NCI-H748 treated with DMSO at 0.1 percent for 48 hours (cell line): ENCODE measurements at places on chromosomes 13 and 19.

DNA sequence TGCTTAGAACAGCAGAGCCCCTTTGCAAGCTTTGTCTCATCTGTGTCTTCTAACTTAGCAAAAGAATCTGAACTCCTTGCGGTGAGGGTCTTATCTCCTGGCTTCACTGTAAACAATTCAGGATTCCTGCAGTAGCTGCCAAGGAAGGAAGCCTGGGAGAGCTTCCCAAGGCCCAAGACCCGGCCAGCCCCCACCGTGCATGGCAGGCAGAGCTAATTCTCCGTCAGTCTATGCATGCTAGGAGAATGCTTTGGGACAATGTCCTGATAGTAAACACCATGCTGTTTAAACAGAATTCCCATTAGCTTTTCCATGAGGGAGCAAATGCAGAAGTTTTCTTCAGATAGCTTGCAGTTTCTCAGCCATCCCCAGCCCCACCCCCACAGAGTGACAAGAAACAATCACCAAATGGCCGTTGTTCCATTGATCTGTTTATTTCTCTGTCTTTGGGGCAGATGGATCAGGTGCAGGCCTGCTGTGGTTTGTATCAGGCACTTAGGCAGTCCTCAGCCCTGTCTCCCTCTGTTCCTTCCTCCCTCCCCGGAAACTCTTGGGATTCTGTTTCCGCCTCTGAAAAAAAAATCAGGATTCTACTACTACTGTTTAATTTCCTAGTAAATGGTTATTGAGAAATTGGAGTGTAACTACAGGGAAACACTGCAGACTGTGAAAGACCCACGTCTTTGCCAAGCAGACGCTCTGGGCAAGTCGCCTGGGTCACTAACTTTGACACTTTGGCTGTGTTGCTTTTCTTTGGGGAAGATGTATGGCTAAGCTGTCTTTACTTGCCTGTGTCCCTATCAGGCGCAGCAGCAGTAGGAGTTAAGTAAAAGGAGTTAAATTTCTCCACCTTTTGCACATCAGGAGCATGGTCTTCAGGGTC lies 40.7 kb upstream of the SPATA13 start:
- no peak for DNase-seq

DNA sequence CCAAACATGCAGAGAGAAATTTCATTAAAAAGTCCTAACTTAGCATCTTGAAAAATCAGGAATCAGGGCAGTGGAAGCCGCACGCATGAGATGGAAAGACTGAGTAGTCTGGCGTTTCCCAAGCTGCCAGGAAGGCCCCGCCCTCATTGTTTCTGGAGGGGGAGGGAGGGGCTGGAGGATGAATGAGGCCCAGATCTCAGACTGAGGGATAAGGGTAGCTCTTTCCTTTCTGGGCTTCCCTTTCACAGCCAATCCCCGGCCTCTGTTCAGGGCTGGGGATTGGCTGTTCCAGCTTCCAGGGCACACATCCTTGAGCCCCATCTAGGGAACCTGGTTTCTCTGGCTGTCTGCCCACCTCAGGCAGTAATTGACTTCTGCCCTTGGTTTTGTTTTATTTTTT lies 7.3 kb downstream of the C19orf53 start:
- no peak for DNase-seq

DNA sequence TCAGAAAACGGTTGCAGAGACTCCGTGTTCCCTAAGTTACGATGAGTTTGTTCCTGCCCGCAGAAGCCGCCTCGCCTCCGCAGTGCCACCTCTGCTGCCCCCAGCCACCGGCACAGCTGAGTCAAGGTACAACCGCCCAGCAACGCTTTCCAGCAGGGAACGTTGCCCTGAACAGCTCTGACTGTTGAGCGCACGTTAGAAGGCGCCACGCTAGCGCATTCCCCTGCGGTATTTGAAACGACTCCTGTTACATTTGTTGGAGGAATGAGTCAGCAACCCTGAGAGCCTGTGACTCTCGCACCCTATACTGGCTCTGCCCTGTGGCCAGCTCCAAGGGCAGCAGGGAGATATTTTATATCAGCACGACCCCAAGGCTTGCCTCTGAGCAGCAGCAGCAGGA lies 302.8 kb downstream of the TEX29 start:
- DNase-seq = no peak

GRCh38 chr13:41008349-41008980 lies 10.7 kb downstream of the ELF1 start:
- no peak for DNase-seq

DNA sequence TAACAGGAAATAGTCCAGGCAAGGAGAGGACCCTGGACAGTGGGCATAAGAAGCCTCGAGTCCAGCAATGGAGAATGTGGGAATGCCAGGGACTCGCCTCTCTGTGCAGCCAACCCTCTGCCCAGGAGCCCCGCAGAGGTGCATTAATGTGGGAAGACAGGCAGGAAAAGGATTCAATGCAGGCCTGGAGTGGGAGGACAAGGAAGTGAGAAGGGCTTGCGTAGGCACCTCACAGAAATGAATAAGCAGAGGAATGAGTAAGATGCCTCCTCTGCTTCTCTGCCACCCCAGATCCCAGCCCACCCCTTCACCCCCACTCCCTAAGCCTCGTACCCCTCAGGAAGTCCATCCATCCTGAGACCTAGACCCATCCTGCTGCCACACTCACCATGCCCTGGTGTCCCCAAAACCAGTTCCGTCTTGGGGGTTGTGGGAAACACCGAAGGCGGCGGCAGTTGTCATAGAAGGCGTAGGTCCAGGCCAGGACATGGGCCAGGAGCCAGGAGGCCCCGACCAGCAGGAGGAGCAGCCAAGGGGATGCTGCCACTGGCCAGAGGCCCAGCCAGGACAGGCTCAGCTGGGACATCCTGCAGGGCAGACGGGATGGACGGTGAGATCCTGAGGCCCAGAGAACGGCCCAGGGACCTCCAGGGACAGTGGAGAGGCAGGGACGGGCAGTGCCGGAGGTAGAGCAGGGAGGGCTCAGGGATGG lies 692 bp downstream of the CYP4F2 start:
- DNase-seq = no peak

DNA sequence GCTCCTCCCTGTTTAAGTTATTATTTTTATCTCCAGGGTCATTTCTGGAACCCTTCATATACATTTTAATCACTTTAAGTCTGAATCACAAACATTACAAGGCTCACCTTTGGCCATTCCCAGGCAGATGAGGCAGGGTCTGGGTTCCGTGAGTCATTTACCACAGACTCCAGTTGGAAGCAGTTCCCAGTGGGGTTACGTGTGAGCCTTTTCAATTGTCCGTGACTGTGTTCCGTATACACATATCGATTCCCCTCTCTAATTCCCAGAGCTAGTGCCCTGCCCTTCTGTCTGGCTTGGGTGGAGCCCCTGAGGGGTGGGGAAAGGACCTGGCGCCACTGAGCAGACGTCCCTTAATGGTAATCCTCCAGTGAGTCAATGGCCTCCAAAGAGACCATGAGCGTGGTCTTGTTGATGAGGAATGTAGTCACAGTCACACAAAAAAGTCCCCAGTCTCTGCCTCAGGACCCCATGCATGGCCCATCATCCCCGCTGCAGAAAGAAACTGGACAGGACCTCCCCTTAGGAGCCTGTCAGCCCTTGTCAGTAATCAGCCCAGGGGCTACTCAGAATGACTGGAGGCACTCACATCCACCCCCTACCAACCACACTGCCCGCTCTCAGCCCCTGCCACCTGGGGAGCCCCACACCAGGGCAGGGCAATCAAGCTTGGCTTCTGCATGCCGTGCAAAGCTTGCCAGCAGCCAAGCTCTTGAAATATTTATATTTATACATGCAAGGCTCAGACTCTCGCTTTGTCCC lies 144.4 kb downstream of the ZIC5 start:
- no peak for DNase-seq

DNA sequence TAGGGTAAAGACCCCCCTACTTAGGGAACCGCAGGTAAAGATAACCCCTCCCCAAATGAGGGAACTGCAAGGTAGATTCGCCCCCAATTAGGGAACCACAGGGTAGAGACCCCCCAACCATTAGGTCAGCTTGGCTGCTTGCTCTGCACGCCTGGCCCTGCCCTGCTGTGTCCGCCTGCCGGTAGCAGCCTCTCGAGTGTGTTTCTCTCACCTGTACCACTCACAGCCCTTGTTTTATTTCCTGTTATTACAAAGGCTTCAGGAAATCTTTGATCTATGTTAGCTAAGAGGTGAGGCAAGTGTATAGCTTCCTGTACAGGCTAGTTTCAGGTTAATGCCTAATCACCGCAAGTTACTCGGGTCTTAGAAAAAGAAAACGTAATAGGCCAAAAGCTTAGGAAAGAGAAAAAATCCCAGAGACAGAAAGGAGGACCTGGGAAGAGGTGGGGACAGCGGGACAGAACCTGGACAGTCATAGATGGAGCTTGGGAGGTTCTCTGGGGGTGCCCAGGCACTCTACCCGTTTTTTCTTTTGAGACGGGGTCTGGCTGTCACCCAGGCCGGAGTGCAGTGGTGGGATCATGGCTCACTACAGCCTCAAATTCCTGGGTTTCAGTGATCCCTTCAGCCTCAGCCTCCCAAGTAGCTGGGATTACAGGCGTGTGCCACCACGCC lies 23.1 kb upstream of the EIF3G start:
- no peak for DNase-seq

GRCh38 chr13:73608157-73608516 lies 526.1 kb downstream of the KLF12 start:
- peak; percentile 97 for DNase-seq

GRCh38 chr19:54431255-54431838 lies 16.1 kb downstream of the TTYH1 start:
- no peak for DNase-seq

- DNase-seq = no peak
These were observed 823.1 kb downstream of the DIAPH3 start for GRCh38 chr13:59340581-59340980.

DNA sequence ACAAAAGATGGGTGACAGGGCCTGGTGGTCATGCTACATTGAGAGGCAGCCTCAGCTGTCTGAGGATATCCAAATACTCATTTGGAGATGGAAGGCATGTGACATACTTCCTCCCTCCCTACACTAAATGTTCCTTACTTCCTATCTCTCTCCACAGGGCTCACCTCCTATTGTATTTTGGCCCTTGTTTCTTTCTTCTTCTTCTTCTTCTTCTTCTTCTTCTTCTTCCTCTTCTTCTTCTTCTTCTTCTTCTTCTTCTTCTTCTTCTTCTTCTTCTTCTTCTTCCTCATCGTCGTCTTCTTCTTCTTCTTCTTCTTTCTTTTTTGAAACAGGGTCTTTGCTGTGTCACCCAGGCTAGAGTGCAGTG lies 71.8 kb upstream of the POMP start:
- no peak for DNase-seq

- DNase-seq = no peak
These were observed 20.2 kb upstream of the CEACAM21 start for GRCh38 chr19:41555748-41556147.

GRCh38 chr13:33312150-33312860 lies 26.8 kb upstream of the STARD13 start:
- DNase-seq = no peak

GRCh38 chr13:74730556-74731331 lies 596.5 kb upstream of the KLF12 start:
- DNase-seq = no peak

GRCh38 chr13:55553701-55554100 lies 1587.0 kb upstream of the PRR20A start:
- DNase-seq = peak; percentile 82

GRCh38 chr19:3977242-3978143 lies 6.6 kb upstream of the DAPK3 start:
- no peak for DNase-seq

DNA sequence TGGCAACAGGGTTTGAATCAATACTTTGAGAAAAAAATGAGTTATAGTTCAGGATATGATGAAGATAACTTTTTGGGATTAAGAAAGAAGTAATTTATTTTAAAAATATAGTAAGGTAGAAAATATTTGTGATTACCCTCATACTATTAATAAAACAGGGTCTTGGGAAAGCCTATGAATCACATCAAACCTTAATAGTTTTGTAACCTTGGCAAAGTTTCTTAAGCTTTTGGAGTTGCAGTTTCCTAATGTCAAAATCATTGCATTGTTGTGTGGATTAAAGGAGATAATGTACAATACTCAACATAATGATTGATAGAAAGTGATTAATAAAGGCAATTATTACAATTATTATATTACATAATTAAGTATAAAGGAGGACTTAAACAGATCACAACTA lies 149.0 kb downstream of the LMO7 start:
- no peak for DNase-seq

- DNase-seq = no peak
These were observed 10.6 kb upstream of the NUP62 start for GRCh38 chr19:49939721-49940481.

DNA sequence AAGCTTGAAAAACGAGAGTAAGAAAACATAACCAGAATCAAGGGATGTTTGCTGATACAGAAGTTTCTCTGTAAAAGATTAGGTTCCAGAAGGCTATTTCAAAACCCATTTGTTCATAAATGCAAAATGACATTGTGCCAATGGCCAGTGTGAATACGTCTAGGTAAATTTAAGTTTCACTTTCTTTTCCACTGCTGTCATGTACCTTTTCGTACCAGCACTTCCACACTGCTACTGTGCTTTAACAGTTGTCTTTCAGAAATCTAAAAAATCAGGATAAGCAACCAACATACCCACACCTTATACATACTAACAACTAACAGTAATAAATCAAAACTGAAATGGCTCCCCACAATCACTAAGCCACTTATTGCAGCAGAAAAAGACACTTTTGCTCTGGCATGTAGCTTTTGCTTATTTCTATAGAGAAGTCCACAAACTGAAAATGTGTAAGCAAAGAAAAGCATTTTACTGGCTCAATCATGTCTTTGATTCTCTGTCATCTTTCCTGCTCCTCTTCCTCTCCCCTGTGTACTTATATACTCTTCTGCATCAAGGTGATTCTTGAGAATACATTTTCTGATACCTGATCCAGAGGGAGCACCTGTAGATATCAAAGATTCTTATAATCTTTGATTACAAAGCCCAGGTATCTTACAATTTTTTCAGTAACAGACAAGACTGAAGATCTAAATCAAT lies 34.3 kb downstream of the ELF1 start:
- no peak for DNase-seq

DNA sequence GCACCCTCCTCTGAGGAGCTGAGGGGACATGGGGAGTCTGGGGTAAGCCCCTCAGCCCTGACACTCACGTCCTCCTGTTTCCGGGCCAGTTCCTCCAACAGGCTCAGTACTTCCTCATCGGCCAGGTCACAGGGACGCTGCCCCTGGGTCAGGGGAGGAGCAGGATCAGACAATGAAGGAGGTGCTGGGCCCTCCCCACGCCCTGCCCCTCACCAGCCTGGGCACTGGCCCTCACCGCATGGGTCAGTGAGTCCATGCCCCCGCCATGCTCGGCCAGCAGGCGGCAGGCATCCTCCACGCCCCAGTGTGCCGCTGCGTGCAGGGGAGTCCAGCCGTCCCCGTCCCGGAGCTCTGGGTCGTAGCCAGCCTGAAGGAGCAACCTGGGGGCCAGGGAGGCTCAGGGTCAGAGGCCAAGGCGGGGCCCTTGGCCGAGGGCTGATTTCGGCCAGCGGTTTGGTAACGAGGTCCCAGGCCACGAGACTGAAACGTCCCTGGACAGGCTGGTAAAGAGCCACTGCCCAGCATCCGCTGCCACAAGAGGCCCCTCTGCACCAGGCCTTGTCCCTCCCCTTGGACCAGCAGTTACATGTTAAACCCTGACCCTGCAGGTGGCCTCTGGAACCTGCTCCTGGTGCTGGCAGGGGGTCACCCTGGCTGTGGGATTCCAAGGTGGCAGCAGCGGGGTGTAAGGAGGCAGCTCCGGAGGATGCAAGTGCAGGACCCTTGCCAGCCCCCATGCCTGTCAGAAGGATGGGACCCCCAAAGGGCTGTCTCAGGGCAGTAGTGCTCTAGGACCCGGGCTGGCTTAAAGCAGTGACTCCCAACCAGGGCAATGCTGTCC lies 18.5 kb downstream of the PPP1R12C start:
- no peak for DNase-seq
